ENCODE measurements at places on chromosomes 2 and 18. TPM values are rescaled to one million over a fixed set of nuclear protein-coding genes. Genes with fewer than 3 reads are reported as not detected.

PROKR1 gene
- total RNA-seq = not detected

CRYBA2 gene
- not detected for total RNA-seq

ZEB2 gene
- total RNA-seq = 262 TPM

HAAO gene
- 3.5 TPM for total RNA-seq

IFT172 gene
- 99.7 TPM for total RNA-seq

KLHL30 gene
- total RNA-seq = not detected

SP140 gene
- total RNA-seq = 2.4 TPM

SLC5A7 gene
- not detected for total RNA-seq

SLC5A6 gene
- total RNA-seq = 38.8 TPM

SYT4 gene
- total RNA-seq = 116 TPM

METTL5 gene
- total RNA-seq = 43.5 TPM

ATP5F1A gene
- total RNA-seq = 493 TPM
